ENCODE measurements at places on chromosomes 7 and 10. TPM values are rescaled to one million over a fixed set of nuclear protein-coding genes. Genes with fewer than 3 reads are reported as not detected.

UCMA gene
- not detected for total RNA-seq

- H3K36me3 ChIP-seq: no peaks in the 10 kb centered on the region
- peaks cover 67% of the 10 kb centered on the region for H3K27me3 ChIP-seq
- peaks cover 15% of the 10 kb centered on the region for H3K4me1 ChIP-seq
- no peak for DNase-seq
These were observed 3.1 kb upstream of the CRTAC1 start for GRCh38 chr10:98033515-98033914.

DNA sequence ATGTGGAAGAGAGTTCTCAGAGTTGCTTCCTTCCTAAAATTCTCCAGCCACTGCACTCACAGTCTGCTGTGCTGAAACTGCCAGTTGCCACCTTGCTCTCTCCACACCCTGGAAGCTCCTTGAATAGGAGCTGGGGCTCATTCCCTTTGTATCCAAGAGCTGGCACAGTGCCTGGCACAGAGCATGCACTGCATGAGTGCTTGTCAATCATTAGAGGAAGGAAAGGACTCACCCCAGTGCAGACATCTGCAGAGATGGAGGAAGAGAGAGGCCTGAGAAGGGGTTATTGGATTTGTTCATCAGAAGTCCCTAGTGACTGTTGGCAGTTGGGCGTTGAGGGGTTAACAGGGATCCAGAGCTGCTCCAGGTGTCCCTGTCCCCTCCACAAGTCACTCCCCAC, 41.7 kb upstream of the DUSP5 start:
- DNase-seq: no peak
- no peaks in the 10 kb centered on the region for H3K4me1 ChIP-seq
- H3K4me3 ChIP-seq: no peak overlapping the region
- no peak overlapping the region for H3K27ac ChIP-seq
- no peaks in the 10 kb centered on the region for H3K27me3 ChIP-seq

GRCh38 chr10:67912331-67912946, 28.0 kb downstream of the SIRT1 start:
- H3K36me3 ChIP-seq: peaks cover 97% of the 10 kb centered on the region
- no peak overlapping the region for H3K27ac ChIP-seq
- H3K4me3 ChIP-seq: no peak overlapping the region
- DNase-seq: no peak

DNA sequence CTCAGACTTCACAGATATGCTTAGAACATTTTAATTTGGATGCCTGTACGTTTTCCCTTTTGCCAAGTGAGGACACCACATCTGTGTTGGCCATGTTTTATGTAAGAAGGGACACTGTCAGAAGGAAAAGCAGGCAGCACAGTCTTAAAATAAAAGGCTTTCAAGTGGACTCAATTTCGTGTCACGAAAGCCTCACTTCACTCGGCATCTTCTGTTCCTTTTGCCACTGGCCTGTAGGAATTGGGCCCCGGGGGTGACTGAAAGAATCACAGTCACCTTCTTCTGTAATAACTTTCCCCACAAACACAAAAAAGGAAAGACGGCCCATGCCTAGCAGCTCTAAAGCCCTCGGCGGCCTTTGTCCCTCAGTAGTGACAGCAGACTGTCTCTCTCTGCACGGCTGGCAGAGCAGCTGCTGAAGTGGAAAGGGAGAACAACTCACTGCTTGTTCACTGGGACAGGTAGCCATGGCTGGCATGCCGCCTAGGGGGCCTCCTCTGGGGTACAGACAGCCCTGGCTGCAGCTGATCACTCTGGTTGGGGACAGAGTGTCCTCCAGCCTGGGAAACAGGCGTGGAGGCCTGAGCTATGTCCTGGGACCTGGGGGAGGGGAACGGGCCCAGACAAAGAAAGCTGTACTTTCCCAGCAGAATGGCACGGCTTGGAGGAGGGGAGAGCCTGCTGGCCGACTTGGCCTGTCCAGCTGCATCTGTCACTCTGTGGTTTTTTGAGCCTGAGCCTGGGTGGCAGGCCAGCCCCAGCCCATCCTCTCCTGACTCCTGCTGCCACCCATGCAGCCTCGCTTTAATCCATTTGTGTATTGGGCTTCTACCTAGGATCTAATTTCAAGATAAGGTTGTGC, 4.4 kb downstream of the RASSF4 start:
- H3K4me3 ChIP-seq: peak overlapping the region; percentile 24
- peaks cover 82% of the 10 kb centered on the region for H3K4me1 ChIP-seq
- no peaks in the 10 kb centered on the region for H3K36me3 ChIP-seq
- no peaks in the 10 kb centered on the region for H3K27me3 ChIP-seq

DNA sequence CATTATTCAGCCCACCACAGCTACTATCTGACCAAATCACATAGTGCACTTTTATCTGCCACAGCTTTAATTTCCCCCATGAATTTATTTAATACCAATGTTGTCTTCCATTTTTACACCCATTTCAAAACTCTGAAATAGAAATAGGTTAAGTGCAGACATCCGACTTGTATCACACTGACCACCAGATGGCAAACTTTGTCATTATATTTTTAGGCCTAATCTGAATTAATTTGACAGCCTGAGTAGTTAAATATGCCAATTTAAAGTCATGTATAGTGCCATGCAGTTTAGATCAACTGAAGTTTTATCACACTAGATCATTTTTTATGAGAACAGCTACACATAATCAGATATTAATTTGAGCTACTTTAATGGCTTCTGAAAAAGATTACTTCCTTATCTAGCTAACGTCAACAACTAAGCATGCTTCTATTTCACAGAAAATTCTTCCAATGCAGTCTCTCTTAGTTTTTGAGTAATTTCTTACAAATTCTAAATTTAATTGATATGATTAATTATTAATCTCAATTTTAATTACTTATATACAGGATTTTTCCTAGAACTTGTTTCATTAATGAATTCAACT, 566.4 kb downstream of the GFRA1 start:
- no peak overlapping the region for H3K4me3 ChIP-seq
- no peaks in the 10 kb centered on the region for H3K27me3 ChIP-seq
- H3K4me1 ChIP-seq: no peaks in the 10 kb centered on the region
- DNase-seq: no peak
